ENCODE measurements at places on chromosomes 6 and 20. TPM values are rescaled to one million over a fixed set of nuclear protein-coding genes. Genes with fewer than 3 reads are reported as not detected.

DNA sequence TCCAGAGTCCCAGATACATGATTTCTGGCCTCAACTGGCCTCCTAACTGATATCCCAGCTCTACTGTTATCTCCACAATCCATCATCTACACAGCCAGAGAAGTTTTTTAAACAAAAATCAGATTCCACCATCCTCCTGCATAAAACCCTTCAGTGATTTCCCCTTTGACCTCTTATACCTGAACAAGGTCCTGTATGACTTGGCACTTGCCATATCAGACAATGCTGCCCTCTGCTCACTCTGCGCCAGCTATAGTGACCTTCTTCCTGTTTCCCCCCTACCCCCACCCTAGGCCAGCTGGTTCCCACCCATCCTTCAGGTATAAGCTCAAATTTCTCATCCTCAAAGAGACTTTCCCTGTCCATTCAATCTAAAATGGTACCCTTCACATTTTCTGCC, 322.2 kb downstream of the PKHD1 start:
- DNase-seq, result no peak

Gene GSTA1
- not detected for total RNA-seq

DNA sequence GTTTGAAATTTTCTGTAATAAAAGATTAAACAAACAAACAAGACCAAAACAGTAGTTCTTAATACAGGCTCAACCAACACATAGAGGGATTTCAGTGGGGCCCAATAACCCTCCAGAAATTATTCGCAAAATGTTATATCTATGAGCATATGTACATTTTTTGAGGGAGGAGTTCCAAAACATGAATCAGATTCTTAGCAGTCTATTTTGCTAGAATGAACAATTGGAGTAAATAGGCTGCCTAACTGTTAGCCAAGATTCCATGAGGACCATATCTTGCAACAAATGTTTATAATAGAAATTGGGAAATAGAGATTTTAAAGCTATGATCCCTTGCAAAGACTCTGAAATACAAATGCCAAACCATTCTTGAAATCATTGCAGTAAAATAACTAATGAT, 186.3 kb downstream of the AKAP7 start:
- no peak for DNase-seq

Gene PROKR2
- total RNA-seq, result not detected

DNA sequence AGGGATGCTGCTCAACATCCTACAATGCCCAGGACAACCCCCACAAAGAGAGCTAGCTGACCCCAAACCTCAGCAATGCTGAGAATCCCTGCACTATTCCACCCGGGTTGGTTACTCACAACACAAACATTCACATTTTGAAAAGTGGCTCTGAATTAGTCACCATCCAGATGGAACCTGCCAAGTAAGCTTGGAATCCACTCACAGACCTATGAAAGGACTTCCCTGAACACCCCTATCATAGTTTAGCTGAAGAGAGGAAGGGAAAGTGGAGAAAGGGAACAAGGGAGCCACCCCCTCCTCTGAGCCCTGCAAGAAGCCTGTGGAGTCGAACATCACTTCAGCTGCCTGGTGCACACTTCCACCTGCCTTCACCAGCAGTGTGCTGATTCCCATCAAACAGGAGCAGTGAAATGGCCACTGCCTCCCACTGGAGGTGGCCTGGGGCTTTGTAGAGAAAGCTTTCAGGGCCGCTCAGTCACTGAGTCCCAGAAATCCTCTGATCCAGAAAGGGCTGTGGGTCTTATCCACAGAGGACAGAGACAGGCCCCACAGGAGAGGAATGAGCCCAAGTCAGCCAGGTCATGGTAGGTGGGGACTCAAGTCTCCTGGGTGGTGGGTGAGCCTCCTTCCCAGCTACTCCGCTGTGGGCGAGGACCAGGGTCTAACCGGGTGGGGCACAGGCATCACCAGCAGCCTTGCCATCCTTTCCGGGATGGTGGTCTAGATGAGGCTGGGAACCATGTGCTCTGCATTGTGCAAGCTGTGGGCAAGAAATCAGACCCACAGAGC, 203.7 kb downstream of the SYNDIG1 start:
- DNase-seq, result no peak

Gene TSPO2
- total RNA-seq, result not detected

GRCh38 chr6:139778106-139778505, 403.7 kb upstream of the CITED2 start:
- DNase-seq, result no peak

DNA sequence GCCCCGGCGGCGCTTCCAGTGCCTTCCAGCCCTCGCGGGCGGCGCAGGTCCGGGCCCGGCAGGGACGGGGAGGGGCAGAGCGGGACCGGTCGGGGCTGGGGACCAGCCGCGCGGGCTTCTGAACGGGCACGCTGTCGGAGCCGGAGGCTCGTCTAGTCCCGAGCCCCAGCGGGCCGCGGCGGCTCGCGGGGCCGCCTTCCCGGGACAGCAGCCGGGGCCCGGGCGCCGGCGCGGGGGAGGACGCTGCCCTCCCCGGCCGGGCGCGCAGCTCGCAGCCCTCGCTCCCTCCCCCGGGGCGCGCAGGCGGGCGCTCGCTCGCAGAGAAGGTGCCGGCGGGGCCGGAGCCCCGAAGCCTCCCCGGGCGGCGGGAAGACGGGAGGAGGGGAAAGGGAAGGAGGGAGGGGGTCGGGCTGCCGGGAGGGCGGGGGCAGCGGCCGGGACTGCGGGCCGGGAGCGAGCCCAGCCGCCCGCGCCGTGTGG, 696 bp upstream of the SIRPA start:
- no peak for DNase-seq
